ENCODE measurements at places on chromosomes 13 and 19.

GRCh38 chr13:113373811-113374485, 10.0 kb upstream of the GRTP1 start:
- no peak for DNase-seq

GRCh38 chr19:10766671-10767201, 48.9 kb downstream of the DNM2 start:
- DNase-seq = no peak

GRCh38 chr13:39494006-39494405, 109.0 kb downstream of the LHFPL6 start:
- DNase-seq = no peak

DNA sequence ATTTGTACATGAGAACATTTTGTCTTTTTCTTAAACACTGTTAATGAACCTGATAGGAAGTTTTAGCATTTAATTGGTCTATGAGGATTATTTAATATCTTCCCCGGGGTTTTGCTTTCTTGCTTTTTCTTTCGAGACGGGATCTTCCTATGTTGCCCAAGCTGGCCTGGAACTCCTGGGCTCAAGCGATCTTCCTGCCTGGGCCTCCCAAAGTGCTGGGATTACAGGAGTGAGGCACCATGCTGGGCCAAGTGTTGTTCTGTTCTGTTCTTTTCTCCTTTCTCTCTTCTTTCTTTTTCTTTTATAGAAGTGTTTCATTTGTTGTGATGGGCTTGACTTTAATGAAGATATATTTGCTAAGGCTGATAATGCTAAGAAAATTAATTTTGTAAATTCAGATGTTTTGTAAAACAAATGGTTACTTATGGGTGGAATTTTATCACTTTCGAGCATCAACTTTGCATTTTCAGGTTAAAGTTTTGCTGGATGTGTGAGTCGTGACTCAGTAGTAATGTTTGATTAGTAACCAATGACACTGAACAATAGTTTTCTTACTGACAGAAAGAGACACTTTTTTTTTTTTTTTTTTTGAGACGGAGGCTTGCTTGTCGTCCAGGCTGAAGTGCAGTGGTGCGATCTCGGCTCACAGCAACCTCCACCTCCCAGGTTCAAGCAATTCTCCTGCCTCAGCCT, 2.2 kb downstream of the PAN3 start:
- DNase-seq = peak; percentile 61

DNA sequence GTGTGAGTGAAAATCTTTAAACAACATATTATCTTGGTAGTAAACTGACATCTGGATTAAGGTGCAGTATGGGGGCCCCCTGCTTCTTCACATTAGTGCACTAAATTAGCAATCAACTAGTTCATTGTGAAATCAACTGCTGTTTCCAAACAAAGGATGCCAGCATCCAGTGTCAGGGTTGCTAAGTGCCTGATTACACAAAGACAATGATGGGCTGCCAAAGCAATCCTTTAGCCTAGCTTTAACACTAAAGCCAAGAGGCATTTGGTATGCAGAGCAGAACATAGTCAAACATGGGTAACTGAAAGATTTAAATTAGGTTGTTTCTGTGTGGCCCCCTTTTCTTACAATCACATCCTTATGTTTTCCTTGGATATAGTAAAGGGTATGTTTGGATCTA, 543.1 kb upstream of the SLITRK5 start:
- no peak for DNase-seq

DNA sequence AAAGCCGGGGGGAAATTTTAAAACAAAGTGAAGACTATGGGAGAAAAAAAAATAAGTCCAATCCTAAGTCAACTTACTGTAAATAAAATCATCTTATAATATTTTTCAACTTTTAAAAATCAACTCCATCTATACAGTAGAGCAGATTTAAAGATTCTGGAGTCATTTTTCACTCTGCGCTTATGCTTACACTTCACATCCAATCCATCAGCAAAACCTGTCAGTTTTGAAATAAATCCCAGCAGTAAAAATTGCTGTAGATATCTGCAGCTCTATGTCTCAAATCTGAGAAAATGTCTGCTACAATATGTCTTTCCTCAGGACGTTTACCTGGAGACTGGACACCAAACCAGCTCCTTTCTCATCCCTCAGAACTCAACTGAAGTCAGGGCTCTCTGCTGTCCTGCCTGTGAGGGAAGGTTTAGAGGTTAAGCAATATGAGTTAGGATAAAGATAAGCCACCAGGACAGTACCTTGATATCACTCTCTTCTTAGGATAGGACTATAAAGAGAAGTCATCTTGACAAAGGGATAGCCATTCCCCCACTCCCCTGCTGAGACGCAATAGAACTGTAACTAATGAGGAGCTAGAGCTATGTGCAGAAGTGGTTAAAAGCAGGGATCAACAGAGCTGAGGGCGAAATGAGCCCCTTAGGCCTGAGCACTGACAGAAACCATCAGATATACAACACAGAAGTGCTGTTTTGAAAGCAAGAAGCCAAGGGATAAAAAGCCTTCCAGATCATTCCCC, 254.7 kb upstream of the KLHL1 start:
- no peak for DNase-seq

DNA sequence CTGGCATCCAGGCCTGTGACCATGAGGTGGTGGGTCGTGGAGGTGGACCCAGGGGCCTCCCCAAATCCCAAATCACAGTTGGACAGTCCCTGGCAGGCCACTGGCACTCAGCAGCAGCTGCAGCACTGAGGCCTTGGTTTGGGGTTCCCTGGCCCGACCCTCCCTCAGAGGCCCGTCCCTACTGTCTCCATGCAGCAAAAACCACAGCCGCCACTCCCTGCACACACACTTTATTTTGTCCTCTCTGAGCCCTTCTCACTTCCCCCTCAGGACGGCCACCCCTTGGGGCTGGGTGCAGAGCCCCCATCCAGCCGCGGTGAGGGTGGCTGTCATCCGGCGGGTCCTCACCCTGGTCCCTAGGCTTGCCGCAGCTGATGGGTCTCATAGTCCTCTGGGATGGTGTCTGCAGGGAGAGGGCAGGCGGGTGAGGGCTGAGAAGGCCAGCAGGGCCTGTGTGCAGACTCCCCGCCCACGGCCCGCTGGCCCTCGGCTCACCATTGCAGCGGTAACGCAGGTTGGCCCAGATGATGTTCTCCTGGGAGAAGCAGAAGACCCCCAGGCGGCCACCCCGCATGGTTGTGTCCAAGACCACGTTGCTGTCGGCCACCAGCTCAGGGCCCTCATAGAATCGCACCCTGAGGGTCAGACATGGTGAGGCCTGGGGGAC, 8.4 kb downstream of the COMP start:
- no peak for DNase-seq

DNA sequence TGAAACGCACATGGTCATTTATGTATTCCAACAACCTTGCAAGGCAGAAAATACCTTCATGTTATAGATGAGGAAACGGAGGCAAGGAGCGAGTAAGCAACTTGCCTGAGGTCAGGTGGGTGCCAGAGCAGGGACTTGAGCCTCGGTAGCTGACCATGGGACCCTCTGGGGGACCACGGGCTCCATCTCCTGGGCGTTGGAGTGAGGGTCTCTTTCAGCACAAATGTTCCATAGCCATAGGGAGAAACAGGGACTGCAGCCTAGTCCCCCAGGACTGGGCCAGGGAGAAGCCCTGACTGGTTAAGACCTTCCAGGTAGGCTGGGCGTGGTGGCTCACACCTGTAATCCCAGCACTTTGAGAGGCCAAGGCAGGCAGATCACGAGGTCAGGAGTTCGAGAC, 38.4 kb upstream of the ADGRE5 start:
- no peak for DNase-seq

DNA sequence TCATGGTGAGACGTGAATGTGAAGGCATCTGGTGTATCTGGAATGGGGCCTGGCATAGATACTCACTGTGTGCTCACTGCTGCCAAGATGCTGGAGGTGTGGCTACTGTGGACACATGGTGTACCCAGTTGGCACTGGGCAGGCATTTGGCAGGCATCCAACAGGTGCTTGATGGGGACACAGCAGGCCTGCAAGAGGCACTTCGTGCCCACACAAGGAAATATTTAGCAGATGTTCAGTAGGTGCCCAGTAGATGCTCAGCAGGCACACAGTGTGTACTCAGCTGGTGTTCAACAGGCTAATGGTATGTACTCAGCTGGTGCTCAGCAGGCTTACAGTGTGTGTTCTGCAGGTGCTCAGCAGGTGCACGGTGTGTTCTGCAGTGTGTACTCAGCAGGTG, 14.2 kb downstream of the CRTC1 start:
- DNase-seq = no peak

DNA sequence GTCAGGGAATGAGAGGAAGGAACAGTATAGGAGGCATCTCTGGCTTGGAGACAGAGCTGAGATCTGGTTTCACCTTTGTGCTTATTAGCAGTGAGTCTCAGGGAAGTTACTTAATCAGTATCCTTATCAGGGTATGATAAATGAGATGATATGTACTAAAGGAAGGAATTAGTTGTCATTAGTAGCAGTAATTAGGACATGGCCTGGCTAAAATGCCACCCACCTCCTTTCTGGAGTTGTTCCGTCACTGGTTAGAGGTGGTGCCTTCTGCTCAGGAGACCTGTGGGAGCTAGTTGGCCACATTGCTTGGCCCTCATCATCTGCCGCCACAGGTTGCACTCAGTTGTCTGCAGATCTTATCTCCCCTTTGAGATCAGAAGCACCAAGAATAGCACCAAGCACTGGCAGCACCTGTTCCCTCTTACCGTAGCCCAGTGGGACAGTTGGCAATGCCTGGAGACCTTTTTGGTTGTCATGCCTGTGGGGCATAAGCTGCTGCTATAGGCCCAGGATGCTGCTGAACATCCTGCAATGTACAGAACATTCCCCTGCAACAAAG, 4.7 kb downstream of the GPATCH1 start:
- no peak for DNase-seq

GRCh38 chr19:29793116-29793727, 18.6 kb upstream of the CCNE1 start:
- no peak for DNase-seq

GRCh38 chr19:279231-279630, 12.0 kb downstream of the PLPP2 start:
- no peak for DNase-seq

- DNase-seq = no peak
Observed at GRCh38 chr13:97339988-97340749, 93.8 kb upstream of the RAP2A start.

DNA sequence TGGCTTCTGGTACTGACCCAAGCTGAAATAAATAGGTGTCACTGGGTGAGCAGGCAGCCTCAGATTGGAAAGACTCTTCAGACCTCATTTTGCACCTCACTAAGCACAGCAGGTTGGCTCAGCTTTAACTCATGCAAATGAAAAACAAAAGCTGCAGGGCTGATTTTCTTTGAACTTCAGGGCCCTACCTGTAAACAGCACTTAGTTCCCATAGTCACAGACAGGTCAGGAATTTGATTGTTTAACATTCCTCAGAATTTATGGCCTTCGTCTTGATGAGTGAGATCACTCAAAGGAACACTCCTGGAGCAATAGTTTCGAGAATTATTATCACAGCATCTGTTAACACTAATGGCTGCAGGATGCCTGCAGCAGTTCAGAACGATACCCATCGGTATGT, 718.5 kb downstream of the EFNB2 start:
- DNase-seq = no peak

DNA sequence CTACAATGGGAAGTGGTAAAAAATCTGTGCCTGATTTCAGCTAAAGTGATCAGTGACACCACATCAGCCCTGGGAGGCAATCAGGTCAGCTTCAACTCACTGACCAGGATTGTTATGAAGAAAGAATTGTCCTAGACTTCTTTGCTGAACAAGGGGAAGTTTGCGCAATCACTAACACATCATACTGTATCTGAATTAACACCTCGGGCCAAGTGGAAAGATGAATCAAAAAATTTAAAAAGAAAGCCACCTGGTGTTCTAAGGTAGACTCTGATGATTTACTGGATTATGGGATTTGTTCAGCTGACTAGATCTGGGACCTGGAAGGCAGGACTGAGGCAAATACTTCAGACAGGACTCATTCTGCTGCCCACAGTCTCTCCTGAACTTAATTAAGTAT, 161.8 kb downstream of the DIAPH3 start:
- no peak for DNase-seq

DNA sequence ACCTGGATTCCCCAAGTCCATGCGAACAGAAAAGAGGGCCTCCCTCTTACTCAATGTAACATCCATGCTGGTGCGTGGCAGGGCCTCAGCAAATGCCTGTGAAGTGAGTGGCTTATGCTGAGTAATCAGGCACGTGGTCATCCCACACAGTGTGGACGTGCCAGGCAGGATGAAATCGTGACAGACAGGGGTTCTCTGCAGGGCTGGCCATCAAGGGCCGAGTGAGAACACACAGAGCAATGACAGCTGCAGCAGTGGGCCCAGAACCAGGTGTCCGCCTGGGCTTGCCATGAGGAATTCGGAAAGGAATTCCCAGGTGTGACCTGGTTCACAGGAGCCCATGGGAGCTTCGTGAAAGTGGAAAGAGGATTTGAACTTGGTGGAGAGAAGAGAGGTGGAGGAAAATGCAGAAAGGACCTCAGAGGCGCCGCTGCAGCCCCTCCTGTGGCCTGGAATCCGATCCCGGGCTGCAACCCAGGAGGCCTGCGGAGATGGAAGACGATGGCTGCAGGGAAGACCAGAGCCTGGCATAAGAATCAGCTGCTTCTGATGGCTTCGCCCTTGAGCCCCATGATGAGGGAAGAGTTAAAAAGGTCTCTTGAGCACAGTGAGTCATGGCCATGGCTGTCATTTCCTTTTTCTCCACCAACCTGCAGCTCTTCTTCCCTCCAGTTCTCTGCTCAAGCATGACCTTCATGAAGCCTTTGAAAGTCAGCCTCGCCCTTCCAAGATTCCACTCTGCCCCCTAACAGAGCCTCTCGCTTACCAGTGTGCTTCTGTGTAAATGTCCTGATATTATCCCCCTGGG, 34.6 kb upstream of the SOX1 start:
- DNase-seq = peak; percentile 75

DNA sequence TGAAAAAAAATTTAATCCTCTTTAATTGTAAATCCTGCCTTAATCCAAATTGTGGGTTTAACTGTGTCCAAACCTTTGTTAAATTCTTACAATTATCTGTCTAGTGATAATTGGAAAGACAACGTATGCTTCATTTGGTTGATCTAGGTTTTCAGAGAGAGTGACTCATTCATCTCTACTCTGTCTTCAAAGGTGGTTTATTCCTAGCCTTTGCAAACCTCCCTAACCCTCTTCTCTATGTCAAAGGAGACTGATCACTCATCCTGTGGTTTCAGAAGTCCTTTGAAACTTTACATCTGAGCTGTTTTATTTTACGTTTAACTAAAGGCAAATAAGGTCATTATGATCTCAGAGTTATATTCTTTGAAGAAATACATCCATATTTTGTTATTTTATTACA, 8.8 kb upstream of the OXGR1 start:
- DNase-seq = no peak
